Right ventricle myocardium inferior (tissue), 1 donor: ENCODE measurements at places on chromosomes 1 and 21. TPM values are rescaled to one million over a fixed set of nuclear protein-coding genes. Genes with fewer than 3 reads are reported as not detected.

PRAMEF13 gene
- total RNA-seq, result not detected

PKLR gene
- not detected for total RNA-seq

NBPF4 gene
- total RNA-seq, result not detected

RNF186 gene
- total RNA-seq, result not detected

RPTN gene
- not detected for total RNA-seq

HSD3B2 gene
- total RNA-seq, result not detected

KRTAP13-2 gene
- not detected for total RNA-seq

MYOM3 gene
- total RNA-seq, result 403 TPM

RXFP4 gene
- not detected for total RNA-seq
